Stimulated activated CD8-positive, alpha-beta memory T cell treated with anti-CD3 and anti-CD28 coated beads, Interleukin-15, amount 100 ng/mL, for 48 hours (primary cell): ENCODE measurements at places on chromosomes 1 and 21.

- DNase-seq = no peak
Measured at GRCh38 chr1:214664651-214665433, 61.8 kb downstream of the CENPF start.

DNA sequence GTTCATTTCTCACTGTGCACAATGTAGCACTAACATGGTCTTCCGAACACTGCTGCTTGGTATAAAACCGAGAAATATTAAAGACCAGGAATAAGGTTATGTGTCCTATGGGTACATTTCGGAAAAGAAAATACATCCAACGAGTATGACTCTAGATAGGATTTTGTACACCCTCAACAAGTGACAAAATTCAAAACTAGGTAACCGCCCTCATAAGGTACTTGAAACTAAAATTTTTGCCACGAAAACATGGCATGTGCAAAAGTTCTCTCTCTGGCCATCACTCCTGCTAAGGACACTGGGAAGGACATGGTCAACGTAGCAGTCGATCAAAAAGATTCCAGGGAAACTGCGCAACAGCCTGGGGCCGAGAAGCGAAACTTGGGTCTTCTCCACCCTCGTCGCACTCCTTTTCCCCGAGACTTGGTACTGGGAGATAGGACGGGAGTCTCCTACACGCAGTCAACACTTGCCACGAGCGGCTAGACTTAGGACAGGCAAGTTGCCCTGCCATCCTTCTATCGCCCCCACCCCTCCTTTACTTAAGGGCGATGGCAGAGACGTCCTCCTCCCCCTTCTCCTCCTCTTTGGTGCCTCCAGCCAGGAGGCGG lies 338 bp upstream of the TOR1AIP1 start:
- DNase-seq = no peak

DNA sequence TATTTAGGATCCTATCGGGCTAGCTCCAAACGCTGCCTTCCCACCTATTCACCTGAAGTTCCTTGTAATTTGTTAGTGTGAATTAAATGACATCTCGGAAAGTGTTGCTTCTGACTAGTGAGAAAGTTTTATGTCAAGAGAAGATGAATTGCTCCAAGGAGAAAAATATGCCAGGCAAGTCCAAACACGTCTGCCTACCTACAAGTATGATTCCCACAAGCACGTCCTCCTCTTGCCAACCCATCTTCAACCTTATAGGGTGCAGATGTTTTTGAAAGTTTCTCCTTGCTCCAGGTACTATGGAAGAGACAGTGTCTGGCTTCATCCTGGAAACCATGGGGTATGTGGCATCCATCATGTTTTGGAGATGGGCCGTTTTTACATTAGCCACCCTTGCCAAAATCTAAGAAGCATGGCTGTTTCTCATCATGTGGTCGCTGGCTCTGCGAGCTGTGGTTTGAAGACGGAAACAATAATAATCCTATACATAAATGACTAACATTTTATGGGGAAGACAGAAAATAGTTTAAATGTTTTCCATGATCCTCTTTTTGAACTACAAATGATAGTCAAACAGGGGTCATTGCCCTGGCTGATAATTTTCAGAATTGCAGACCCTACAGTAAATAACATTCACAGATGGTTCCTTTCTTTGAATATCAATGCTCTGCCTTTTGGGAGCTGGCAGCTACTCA lies 505.8 kb downstream of the SMYD3 start:
- DNase-seq = no peak

DNA sequence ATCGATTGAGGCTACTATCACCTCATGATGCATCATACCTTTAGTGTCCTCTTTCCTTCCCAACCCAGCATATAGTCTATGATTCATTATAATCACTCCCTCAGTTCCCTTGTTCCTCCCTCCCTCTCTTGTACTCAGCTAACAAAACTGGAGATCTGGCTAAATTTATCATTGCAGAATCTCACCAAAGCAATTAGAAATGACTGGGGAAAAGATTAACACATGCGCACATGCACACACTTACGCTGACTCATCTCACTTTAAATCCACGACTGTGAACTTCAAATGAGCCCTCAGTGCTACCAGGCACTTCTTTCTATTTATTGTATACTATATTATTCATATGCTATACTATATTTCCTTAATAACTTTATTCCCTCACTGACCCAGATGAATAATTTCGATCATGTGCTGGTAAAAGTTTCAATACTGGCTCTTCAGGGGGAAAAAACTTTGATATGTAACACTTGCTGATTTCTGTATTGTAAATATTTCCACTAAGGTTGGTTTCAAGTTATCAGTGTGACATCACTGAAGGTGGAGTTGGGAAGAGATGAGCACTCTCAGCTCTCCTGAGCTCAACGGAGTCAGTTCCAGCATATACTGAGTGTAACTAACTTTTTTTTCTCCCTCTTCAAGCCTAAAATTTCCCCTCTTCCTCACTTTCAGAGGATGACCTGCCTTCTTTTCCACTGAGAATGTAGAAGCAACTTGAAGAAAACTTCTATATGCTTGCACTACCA lies 613.7 kb upstream of the B3GALT2 start:
- DNase-seq = no peak

DNA sequence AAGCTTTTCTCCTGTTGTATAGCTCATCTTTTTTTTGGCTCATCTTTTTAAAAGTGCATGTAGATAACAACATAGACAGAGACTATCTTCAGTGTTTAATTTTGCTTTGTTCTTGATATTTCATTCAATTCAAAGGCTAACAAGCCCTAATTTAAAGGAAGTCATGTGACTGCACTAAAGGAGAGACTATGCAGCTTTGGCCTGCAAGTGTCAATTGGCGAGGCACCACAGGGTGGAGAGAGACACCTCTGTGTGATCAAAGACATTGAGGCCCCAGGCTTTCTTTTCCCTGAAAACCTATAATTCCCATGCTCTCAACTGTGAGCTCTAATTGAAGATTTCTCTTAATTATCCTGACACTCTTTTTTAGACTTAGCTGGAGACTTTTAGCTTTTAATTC lies 53.6 kb downstream of the CHODL start:
- no peak for DNase-seq

- DNase-seq = no peak
Measured at GRCh38 chr1:14855268-14855667, 256.8 kb downstream of the KAZN start.

DNA sequence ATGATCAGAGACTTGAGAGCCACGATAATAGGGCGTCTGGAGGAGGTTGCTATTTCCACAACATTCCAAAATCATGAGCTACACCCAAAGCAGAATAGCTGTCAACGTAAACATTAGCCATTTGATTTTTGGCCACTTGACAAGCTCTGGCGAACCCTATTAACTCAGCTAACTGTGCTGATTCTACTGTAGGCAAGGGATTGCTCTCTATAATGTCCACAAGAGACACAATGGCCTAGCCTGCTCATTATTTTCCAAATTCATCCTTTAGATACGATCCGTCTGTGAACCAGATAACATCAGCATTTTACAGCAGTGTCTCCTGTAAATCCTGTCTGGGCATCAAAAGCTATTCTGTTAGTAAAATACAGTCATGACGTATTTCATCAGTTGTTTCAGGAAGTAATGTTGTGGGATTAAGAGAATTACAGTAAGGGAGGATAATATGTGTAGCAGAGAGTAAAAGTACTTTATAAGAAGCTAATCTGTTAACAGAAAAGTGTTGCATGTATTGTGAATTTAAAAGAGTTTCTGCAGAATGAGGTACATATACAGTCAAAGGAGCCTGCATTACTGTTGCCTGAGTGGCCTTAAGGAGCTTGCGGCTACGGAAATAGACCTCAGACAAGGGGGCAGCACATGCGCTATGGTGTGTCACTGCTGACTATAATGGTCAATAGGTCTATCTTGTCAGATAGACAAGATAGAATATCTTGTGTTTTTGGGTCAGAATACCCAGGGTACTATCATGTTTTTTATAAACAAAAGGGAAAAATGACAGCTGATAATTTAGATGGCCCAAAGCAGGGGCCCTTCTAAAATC lies 44.9 kb upstream of the TINAGL1 start:
- no peak for DNase-seq

GRCh38 chr21:36246080-36246631 lies 73.8 kb upstream of the MORC3 start:
- no peak for DNase-seq

- DNase-seq = peak; percentile 81
Measured at GRCh38 chr1:6601049-6601922, 1.4 kb downstream of the KLHL21 start.

DNA sequence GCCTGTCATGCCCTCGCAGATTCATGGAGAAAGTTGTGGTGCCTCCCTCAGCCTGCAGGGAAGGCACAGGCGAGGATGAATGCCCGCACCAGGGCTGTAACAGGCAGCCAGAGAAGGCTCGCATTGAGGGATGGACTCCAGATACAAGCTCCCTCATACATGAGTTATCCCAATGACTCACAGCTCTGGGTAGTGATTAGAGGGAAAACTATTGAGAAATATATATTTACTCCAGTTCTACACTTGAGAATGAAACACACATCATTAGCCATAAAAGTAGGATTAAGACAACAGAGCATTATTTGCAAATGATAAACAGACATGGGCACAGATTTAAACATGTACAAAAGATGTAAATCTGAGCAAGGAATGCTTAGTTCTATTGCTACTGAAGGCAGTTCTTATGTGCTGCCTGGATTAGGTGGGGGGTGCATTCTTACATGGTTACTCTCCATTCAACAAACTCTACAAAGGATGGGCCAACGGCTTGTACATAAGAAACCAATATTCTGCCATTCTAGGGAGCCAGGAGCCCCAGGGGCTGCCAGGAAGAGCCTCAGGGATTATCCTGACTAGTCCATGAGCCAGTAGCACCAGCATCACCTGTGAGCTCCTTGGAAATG lies 97.9 kb downstream of the CSMD2 start:
- DNase-seq = no peak

- DNase-seq = no peak
Measured at GRCh38 chr1:90147093-90147492, 152.2 kb downstream of the ZNF326 start.
